ENCODE measurements at places on chromosomes 11 and 22.
A peak's percentile ranks its signal among the peaks of the same experiment; 100 is the strongest.

DNA sequence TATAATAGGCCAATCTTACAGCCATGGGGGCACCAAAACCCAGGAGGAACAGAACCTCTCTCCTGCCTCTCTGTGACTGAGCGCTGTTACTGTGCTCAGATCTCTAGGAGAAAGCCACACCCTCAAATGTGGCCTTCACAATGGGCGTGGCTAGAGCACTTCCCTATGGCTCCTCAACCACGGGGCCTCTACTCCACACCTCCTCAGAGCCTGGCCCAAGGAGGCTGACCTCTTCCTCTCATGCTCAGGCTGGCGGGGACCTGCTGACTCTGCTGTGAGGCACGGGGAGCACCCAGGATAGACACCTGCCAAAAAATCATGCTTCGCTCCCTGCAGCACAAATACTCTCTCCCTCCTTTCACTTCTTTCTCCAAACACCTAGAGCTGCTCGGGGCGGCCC lies 41.0 kb downstream of the C11orf58 start:
- DNase-seq, result no peak

- DNase-seq, result no peak
These were observed 24.8 kb downstream of the AMOTL1 start for GRCh38 chr11:94793002-94793401.

DNA sequence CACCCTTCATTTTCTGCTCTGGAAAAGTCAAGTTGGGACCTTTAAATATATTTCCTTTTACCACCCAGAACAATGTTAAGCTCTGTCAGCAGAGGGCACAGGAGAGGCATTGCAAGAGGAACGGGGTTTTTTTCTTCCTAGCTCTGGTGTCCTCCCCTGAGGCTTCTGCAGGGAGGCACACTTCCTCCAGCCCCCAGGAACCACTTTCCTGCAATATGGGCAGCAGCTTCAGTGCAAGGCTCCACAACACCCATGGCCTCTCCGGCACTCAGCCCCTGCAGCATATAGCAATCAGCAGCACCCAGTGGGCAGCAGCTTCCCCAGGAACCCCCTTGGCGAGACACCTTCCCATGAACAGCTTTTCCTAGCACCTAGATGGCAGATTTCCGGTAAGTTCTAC lies 101.4 kb downstream of the SYT9 start:
- DNase-seq, result no peak

GRCh38 chr22:48574776-48575617 lies 1252.7 kb downstream of the BRD1 start:
- no peak for DNase-seq

DNA sequence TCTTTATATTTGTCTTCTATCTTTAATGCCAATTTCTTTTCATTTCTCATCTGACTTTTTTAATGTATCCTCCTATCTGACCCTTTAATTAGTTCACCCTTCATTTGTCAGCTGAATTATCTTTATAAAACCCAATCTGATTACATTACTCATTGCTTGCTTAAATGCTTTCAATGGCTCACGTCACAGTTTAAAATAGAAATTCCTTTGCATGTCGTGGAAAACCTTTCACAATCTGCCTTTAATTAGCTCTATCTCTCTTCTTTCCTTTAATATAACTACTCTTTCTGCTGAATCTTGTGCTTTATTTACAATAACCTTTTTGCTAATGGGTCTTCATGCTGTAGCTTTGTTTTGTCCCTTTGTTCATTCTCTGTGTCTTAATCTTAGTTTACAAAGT lies 125.7 kb downstream of the DYNC2H1 start:
- DNase-seq, result no peak

DNA sequence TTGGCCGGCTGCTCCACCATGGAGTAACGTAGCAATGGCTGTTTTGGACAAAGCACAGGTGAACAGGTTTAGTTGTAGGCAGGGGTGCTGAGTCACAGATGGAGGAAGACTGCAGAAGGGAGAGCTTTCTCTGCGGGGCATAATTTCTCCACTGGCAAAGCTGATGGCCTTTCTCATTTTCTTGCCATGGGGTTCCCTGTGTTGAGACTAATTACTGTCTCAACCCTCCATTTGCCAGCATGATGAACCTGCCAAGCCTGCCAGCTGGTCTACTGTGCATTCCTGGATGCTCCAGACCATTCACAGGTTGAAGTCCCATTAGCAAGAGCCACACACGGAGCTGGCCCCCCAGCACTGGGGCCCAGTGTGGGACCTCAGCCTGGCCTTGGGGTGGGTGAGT lies 202.4 kb downstream of the BARX2 start:
- no peak for DNase-seq

GRCh38 chr11:10382518-10382917 lies 72.5 kb upstream of the AMPD3 start:
- DNase-seq, result no peak

- DNase-seq, result no peak
These were observed 72.1 kb downstream of the AMOTL1 start for GRCh38 chr11:94840209-94840608.

DNA sequence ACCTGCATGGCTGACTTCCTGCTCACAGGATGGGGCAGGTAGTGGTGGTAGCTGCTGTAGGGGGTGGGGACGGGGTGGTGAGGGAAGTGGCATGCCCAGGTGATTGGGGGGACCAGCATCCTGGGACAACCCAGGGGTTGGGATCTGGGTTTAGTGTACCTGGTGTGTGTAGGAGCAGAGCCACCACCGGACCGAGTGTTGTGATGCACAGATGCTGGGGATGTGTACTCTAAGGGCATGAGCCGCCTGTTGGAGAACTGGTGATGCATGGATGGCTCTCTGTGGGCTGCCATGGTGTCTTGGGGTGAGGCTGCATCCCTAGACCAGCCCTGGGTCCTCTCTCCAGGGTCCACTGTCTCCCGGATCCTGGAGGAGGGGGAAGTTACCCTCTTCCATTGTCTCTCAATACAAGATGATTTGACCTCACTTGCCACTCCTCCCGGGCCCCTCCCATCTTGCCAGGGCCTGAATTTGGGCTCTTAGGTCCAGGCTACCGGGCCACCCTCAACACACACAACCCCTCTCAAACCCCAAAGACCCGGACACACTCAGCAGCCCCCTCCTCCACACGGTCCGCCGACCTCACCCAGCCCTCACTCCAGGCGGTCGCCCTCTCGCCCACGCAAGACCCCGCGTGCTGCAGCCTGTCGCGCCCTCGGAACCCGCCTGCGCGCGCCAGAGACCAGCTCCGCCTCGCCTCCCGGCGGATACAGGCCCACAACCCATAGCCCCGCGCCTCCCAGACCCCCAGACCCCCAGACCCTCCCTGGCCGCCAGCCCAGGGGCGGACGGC lies 619 bp downstream of the LRRC75B start:
- no peak for DNase-seq

GRCh38 chr11:71483692-71484091 lies 30.7 kb downstream of the NADSYN1 start:
- no peak for DNase-seq

DNA sequence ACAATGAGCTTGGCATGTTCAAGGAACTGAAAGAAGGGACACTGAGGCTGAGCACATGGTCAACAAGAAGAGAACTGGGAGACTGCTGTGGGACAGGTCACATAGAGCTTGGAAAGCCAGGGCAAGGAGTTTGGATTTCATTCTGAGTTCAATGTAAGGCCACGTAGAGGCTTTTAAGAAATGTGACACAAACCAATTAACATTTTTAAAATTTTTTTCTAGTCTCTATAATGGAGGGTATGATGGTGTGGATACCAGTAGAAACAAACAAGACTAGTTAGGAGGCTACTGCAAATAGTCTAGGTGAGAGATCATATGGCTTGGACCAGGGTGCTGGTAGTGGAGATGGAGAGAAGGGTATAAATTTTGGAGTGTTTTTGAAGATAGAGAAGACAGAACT lies 56.7 kb downstream of the RAB30 start:
- no peak for DNase-seq

- DNase-seq, result no peak
These were observed 335.3 kb downstream of the FAM181B start for GRCh38 chr11:82398300-82398815.

- no peak for DNase-seq
These were observed 53.8 kb downstream of the CASP12 start for GRCh38 chr11:104844451-104844850.

- DNase-seq, result no peak
These were observed 5.1 kb downstream of the PHF21A start for GRCh38 chr11:46116007-46116711.

DNA sequence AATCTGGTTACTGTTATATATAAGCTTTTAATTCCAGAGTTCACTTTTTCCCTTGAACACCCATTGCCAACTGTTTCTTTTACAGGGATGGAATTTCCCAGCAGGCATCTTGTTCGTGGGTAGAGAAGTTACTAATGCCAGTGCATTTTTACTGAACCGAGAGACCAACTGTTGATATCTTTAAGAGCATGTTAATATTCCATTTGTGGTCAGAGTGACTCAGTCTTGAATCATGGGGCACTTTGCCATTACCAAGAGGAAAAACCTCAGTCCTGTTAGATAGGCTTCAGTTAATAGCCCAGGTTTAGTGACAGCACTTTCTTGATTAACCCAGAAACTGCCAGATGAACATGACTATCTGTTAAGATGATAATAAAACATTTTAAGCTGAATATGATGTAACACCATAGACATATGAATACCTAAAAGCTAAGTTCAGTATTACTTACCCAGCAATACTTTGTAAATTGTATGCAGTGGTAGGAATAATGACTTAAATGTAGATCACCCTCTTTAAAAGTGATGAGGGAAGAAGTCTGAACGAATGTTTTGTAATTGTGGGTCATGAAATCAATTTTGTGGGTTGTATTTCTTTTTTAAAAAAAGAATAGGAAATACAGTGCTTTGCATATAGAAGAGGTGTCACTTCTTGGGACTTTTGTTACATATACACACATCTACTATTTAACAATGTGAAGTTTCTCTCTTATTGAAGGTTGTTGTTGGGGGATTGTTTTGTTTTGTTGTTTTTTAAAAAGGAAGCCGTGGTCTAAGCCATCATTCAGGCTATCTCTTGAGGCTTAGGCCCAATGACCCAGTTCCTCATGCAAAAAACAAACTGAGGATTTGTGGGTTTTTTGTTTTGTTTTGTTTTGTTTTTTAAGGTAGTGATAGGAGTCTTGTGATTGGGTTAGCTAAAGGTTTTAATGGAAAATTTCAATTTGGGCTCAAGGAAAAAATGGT lies 79.2 kb upstream of the GRIK4 start:
- DNase-seq, result peak; percentile 16

- no peak for DNase-seq
These were observed 28.1 kb downstream of the RTN3 start for GRCh38 chr11:63709336-63709884.

DNA sequence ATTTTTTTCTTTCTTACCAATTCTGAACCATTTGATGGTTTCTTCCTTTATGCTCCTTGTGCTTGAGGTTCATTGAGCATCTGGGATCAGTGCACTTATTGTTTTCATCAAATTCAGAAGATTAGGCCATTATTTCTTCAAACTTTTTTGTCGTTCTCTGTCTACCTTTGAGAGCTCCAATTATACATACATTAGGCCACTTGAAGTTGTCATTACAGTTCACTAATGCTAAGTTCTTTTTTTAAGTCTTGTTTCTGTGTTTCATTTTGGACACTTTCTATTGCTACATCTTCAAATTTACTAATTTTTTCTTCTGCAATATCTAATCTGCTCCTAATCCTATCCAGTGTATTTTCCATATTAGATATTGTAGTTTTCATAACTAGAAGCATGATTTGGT lies 40.8 kb downstream of the CDPF1 start:
- no peak for DNase-seq

GRCh38 chr11:17351510-17352176 lies at the start of gene NCR3LG1:
Gene NCR3LG1 (plus strand): TSS chr11:17351800. CDS start chr11:17351970, 170 bp downstream.
- peak; percentile 55 for DNase-seq

DNA sequence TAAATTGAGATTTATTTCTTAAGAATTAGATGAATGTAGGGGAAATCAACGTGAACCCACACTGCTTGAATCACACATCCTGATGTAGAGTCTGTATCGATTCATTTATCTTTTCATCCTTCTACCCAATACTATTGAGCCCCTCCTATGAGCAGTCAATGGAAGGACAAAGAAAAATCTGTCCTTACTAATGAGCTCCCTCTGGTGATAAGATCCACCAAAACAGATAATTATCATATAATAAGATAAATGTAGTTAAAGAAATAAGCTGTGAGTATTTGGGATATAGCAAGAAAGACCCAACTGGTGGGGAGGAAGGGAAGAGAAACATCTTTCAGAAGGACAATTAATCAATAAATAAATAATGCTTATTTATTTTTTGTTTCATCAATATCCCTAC lies 385.1 kb upstream of the CCDC90B start:
- no peak for DNase-seq

DNA sequence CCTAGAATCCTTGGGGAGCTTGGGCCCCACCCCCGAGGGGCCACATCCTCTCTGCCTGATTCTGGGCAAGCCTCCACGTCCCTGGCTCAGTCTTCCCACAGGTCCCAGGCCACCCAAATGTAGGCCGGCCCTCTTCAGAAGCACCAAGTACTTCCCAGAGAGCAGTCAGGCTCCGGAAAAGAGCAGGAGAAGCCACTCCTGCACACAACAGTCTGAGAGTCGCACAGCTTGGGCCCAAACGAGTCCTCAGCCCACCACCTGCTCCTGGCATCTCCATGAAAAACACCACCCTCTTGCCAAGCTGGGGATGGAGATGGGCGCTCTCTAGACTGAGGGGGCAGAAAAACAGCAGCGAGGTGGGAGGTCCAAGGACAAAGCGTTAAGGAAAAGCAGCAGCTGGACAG lies 15.4 kb downstream of the EHD1 start:
- no peak for DNase-seq

- no peak for DNase-seq
These were observed 87.6 kb upstream of the APOA1 start for GRCh38 chr11:116925050-116925449.

- no peak for DNase-seq
These were observed 5.1 kb downstream of the SHISAL1 start for GRCh38 chr22:44307509-44308169.

DNA sequence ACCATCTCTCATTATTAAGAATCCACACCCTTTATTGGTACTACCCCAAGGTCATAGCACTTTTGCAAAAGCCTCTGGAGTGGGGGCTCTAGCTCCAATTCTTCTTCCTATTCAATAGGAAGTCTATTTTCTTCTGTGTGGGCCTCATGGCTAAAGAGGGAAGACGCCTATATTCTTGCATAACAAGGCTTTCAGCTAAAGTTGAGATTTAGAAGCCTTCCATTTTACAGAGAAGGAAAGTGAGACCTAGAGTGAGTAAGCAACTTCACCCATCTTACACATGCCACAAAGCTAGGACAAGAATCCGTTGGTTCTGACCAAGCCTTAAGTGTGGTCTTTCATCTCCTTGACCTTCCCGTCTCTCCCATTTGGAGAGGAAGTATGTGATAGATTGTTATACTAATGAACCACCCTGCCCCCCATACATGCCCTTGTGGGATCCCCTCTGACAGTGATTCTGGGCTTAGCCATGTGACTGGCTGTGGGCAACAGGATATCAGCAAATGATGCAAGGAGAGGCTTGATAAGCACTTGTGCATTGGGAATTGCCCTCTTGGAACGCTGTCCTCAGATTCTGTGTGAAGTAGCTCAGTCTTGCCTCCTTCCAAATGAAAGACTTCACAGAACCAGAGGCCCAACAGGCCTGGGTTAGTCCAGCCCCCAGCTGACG lies 12.3 kb downstream of the BACE1 start:
- no peak for DNase-seq

DNA sequence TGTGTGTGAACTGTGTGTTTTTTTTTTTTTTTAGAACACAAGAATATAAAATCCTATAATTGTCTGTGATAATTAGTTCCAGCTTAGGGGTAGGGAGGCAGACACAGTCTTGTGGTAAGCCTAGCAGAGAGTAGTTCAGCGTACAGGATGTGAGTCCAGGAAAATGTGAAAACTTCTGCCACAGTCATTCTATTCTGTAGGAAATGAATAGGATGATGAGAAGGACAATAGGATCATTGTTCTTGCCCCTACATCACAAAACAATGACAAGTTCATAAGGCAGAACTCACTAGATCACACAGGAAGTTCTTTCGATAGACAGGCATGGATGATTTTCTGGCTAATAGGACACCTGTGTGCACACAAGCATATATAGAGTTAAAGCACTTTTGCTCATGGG lies 132.2 kb downstream of the NAV2 start:
- no peak for DNase-seq

All from stimulated activated CD4-positive, alpha-beta T cell treated with anti-CD3 and anti-CD28 coated beads, Interleukin-4, amount 100 ng/mL, for 4 hours (primary cell).